ENCODE measurements at places on chromosomes 16 and 17.

DNA sequence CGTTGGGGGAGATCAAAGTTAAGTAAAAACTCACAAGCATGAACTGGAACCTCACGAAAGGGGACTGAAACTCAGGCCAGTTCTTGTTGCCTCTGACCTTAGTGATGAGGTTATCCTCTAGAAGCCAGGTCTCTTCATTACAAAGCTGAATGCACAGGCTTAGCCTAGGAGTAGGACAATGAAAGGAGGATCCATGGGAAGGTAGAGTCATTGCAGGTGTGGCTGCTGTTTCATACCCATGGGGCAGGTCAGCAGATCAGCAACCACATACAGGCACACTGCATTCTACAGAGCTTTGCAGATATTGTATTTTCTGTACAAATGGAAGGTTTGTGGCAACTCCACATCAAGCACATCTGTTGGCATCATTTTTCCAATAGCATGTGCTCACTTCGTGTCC lies 341.3 kb upstream of the SOX9 start:
- no peak for DNase-seq

DNA sequence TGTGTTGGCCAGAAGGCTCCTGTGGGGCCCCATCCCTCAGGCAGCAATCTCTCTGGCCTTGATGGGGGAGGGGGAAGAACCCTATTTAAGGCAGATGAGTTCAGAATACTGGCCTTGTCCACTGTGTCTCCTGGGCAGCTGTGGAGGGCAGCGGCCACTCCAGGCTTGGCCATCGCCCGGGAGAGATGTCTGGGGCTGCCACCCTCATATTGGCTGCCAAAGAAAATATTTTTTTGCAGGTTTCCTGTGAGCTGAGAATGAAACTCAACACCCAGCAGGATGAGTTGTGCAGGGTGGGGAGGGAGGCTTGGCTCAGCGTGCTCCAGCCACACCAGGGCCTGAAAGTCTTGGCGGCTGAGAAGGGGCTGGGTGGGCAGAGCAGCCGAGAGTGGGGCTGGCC lies 14.4 kb upstream of the TIMP2 start:
- no peak for DNase-seq

DNA sequence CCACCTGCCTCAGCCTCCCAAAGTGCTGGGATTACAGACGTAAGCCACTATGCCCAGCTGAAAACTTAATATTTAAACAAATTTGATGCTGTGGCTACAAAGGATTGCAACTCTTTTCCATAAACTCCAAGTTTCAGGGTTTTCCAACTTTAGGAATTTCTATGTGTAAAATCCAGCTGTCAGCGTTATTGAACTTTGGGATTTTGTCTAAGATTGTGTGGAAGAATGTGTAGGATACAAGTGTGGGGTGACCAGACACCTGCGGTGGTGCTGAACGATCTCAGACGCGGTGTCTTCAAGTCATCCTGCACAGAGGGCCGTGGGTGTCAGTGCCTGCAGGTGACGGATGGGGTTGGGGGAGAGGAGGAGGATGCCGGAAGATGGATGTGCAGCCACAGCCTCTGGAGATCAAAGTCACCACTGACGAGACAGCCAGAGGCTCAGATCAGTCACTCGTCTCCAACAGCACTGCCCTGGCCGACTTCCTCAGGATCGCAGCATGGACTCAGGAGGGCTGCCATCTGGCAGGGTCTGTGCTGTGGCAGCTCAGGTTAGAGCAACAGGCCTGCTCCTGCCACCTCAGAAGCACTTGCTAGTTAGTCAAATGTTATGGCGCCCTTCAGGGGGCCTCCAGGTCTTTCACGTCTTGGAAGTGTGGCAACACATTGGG lies 13.0 kb downstream of the ACSF3 start:
- DNase-seq = no peak

DNA sequence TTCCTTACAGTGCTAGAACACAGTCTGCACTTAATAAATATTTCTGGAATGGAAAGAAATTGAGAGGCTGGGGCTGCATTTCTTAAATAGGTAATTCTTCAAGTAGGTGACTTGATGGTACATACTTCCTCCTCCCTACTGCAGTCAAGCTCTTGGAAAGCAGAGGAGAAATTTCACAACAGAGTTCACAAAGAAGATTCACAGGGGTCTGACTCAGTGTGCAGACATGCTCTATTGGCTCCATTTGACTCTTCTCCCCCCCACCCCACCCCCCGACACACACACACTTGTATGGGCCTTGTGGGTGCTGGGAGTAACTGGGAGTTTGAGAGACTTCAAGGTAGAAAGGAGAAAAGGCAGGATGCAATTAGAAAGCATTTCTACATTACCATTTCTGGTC lies 6.2 kb upstream of the MYOCD start:
- DNase-seq = no peak

DNA sequence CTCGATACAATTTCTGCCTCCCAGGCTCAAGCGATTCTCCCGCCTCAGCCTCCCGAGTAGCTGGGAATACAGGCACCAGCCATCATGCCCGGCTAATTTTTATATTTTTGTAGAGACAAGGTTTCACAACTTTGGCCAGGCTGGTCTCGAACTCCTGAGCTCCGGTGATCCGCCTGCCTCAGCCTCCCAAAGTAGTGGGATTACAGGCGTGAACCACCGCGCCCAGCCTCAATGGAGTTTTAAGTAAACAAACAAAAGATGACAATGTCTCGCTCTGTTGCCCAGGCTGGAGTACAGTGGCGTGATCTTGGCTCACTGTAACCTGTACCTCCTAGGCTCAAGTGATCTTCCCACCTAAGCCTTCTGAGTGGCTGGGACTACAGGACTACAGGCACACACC lies 52.6 kb upstream of the TRAP1 start:
- DNase-seq = no peak

- DNase-seq = no peak
These were observed 35.0 kb upstream of the ALKBH5 start for GRCh38 chr17:18148586-18148985.

DNA sequence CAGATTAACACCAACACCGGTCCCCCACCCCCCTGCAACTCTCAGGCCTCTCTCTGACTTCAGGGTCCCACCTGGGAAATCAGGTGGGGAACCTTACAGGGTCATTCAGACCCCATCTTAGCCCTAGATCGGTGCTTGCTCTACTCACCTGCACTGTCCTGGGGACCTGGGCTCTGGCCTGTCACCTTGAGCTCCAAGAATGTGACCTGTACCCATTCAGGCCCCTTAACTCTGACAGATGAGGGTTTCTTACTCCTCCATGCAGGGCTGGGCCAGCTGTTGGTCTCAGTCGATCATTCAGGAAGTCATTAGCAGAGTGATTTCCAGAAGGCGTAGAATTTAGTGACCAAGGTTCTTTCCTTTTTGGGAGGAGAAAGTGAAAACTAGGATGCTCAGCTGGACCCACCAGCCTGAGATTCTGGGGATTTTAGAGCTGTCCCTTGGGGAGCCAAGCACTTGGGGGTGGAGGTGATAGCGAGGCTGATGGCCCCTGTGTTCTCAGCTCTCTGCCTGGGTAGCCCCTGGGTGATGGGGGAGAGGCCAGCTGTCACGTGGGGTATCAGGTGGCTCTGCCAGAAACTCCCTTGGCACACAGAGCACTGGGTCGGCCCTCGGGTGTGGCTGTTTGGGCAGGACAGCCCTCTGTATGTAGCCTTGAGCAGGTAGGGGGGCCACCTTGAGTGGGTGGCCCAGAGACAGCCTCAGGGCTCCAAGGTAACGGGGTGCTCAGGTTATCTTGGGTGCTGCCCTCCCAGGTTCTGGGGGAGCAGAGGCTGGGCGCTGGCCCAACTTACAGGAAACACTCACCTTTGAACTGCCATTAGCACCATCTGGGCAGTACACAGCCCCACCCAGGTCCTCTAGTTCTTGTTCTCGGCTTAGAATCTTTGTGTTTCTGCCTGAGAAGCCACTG lies 724 bp downstream of the MVP start:
- no peak for DNase-seq

GRCh38 chr16:23754594-23755483 lies at the start of gene CHP2:
CHP2 (plus strand) TSS chr16:23755026; CDS start chr16:23755050, 24 bp downstream.
- no peak for DNase-seq

GRCh38 chr17:45172541-45173286 lies 11.0 kb downstream of the HEXIM2 start:
- no peak for DNase-seq

DNA sequence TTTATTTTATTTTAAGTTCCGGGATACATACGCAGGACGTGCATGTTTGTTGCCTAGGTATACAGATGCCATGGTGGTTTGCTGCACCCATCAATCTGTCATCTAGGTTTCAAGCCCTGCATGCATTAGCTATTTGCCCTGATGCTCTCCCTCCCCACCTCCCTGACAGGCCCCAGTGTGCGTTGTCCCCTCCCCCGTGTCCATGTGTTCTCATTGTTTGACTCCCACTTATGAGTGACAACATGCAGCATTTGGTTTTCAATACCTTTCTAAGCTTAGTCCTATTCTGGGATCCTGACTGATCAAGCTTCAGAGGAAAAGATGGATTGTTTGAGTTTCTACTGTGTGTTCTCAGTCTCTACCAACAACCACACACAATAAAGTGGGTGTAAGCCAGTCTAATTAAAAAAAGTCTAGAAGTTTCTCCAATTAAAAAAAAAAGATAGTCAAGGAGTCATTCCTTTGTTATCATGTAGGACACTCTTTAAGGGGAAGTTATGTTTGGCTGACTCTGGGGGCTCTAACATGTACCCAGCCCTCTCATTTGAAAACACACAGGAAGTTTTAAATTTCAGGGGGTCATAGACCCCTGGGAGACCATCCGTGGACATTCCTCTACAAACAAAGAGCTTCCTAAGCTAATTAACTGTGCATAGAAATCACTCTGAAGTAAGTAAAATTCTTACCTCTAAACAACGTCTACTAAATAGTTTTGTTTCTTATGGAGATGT lies 66.3 kb upstream of the ADAMTS18 start:
- DNase-seq = no peak

DNA sequence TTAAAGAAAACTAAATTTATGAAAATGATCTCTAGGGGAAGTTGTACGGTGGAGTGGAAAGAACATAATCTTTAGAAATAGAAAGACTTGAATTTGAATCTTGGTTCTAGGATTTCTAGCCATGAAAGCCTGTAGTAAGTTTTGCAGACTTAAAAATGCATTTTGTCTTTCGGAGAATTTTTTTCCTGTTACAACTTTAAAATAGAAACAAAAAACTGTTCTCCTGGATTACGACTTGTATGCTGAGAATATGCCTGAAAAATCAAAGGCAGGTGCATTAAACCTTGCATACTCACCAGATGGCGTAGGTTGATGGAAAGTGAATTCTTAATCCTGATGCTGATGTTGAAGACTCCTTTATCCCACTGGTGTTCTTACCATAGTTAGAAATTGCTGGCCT lies 7.5 kb upstream of the MPHOSPH6 start:
- DNase-seq = no peak

GRCh38 chr17:44773140-44773539 lies 14.4 kb downstream of the ADAM11 start:
- no peak for DNase-seq

- no peak for DNase-seq
These were observed 25.6 kb downstream of the WIPI1 start for GRCh38 chr17:68431661-68432071.

DNA sequence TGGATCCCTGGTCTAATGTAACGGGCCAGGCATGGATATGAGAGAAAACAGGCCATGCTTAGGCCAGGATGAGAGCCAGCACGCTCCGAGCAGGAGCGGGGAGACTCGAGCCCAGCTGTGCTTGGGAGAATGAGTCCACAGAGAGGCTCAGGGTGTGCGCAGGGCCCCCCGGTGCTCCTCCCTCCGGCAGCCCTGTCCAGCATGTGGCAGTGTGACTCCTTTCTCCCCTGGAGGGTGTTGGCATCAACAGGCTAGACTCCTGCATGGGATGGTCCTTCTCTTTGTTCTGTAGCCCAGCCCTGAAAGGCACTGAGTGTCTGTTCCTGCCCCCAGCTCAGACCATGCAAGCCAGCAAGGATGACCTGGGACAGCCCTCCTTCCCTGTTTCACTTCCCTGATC lies 23.4 kb downstream of the PGS1 start:
- DNase-seq = no peak

DNA sequence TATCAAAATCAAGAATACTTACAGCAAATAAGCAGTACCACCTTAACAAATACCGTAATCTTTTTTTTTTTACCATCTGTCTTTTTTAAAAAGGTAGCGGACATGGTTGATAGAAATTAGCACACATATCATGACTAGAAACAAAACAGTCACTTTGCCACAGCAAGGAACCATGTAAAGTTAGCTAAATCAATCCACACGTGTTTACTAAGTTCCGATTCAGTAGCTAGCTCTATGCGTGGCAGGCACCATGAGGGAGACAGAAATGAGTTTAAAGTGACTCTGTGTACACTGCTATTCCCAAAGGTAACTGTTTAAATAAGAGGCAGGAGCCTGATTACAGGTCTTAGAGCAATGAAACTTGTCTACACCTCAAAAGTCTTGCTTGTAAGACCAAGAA lies 108.6 kb downstream of the XYLT1 start:
- DNase-seq = no peak

DNA sequence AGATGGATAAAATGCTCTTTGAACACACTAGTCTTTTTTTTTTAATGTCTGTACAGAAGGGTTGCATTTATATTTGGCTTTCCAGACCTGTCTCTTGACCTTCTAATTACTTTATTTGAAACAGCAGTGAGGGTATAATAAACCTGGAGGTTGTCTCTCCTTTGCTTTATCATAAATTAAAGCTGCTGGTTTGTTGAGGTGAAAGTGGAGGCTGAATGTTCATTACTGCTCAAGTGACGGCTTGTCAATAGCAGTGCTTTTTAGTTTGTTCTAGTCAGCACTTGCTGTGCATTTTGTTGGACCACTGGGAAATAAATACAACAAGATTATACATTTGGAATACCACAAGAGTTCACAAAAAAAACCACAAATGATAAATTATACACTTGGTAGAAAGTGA lies 264.2 kb downstream of the IRX3 start:
- no peak for DNase-seq

DNA sequence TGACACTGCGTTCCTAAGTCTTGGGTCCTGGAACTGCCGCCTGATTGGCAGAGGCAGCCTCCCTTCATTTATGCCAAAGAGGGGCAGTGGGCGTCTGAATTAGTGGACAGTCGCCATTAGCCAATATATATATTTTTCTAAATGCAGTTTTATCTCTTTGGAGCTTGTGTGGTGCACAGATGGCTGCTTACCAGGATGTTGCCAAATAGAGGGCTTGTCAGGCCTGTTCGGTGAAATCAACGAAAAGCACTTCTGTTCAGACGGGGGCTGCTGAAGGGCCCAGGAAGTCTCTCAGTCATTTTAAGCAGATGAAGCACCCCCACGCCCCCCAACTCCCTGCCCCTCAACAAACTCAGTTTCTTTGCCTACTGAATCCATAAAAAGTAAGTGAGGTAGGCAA lies 66.0 kb downstream of the RAP1GAP2 start:
- no peak for DNase-seq

DNA sequence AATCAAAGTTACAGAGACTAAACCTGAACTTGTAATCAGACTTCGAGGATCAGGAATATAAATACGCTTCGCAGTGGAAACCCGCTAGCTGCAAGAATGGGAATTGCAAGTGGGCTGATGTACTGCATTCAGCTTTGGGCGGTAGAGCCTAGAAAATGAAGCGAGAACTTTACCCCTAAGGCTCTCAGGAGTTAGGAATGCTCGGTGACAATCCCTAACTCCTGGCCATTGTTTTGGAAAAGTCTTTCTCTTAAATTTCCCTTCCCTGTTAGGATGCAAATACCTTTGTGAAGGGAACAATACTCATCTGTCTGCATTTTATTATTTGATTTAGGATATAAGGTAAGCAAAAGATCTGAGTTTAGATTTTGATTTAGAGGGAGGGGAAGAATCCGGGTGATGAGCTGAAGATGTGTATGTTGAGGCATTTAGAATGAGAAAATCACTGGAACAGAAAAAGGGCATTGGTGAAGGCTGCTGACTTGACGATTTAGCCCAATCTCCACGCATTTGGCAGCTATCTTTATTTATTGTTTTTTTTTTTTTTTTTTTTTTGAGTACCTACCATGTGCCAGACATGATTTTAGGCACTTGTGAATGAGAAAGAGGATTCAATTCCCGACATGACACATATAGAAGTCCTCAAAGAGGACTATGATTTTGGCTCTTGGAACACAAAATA lies 2.2 kb upstream of the TOX3 start:
- DNase-seq = no peak

Data from CMK (cell line).